ENCODE measurements at places on chromosomes 2 and 18.

DNA sequence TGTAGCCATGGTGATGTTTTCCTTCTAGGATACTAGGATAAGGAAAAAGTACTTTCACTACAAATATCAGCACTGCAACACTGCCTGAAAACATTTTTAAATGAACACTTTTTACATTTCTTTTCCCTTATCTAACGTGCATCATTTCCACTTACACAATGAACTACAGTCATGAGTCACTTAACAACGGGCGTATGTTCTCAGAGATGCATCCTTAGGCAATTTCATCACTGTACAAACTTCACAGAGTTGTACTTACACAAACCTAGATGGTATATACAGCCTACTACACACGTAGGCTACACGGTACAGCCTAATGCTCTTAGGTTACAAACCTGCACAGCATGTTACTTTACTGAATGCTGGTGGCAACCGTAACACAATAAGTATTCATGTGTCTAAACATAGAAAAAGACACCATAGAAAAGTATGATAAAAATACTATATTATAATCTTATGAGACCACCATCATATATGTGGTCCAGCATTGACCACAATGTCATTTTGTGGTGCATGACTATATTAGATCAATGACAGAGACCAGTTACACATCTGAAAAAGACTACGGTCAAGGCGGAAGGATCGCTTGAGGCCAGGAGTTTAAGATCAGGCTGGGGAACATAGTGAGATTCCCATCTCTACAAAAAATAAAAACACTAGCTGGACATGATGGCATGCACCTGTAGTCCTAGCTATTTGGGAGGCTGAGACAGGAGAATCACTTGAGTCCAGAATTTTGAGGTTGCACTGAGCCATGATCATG is 39.8 kb downstream of the WDR33 start:
- no peak for DNase-seq

DNA sequence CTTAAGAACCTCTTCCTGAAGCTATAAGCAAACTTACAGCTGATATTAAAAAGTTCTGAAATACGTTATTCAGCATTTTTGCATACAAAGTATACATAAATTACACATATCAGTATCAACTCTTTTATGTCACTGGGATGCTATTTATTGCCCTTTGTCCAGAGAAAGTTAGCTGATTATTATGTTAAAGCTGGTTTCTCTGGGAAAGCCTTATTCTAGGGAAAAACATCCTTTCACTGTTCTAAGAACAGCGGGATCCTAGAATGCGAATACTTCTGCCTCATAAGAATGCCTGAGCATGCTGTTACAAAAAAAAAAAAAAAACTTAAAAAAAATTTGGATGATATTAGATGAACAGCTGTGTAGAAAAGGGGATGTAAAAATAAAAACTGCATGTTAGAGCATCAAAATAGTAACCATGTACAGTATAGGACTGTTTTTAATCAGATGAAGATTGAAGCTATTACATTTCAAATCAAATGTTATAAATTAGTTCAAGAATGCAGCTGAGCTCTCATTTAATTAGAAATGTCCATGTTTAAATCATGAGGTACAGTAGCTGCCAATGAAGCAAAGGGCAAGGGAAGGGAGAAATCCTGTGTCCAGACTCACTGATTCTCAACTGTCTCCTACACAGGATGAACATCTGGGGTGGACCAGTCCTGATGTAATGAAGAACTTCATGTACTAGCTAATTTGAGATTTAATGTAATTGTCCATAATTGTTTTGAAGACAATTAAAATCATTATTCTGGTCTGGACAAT is 8.2 kb downstream of the FTCDNL1 start:
- no peak for DNase-seq

DNA sequence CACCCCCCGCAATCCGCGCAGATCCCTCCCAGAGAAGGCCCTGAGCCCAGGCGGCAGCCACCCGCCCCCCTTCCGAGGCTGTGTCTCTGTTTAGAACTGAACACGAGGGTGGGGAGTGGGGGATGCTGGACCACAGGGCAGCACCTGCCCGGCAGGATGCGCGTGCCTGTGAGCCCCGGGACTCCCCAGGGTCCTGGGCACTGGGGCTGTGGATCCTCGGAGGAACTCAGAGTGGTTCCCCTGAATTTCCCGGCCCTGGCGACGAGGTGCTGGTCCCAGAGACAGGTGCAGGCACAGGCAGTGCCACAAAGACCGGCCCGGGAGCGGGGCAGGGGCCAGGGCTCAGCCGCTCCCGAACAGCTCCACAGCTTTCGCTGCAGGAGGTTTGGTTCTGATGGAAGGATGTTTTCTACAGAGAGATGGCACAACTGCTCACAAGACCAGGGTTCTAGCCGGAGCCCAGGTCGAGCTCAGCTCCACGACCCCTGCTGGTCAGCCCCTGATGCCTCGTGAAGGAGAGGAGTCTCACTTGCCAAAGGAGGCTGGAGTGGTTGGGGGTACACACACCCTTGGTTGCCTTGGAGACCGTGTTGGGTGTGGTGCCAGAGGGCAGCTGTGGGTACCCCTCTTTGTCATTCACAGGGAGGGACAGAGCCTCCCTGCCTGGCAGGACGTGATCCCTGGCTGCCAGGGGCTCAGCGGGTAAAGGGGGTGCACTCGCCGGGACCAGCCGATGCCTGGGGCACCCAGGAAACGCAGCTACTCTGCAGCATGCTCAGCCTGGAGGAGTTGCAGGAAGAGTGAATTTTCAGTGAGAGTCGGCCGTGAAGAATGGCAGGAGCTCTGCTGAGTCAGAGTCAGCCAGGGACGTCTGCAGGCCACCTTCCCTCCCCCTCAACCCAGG is 4.4 kb upstream of the NEU4 start:
- peak; percentile 24 for DNase-seq

DNA sequence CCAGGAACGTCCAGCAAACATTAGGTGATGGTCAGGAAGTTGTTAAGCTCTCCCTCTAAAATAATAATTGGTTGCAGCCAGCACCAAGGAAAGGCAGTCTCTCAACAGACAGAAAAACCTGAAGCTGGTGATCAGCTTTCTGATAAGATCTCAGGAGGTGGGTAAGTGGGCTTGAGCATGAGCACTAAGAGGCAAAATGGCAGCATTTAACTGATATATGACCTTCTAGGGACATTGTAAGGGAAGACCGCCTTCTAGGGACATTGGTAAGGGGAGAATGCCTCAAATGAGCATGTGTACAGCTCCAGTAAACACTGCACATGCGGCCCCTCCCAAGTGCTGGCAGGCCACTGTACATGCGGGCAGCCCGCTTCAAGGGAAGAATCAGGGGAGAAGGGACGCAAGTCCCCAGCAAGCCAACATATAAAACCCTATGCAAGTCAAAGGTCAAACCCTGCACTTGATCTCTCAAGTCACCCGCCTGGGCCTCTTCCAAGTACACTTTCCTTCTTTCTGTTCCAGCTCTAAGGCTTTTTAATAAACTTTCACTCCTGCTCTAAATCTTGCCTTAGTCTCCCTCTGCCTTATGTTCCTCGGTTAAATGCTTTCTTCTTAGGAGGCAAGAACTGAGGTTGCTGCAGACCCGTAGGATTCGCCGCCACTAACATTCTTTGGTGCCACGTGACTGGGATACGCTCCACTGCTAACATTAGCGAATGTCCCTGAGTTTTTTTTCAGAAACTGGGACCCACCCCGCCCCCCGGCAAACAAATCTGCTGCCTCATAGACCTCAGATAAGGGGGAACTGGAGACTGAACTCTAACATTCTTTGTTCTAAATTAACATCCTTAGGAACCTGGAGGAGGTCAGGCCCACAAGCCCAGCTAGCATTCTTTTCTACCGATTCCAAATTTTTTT is 463.8 kb downstream of the LPIN1 start:
- DNase-seq, result no peak

GRCh38 chr18:59060551-59060950 is 79.1 kb upstream of the SEC11C start:
- no peak for DNase-seq

DNA sequence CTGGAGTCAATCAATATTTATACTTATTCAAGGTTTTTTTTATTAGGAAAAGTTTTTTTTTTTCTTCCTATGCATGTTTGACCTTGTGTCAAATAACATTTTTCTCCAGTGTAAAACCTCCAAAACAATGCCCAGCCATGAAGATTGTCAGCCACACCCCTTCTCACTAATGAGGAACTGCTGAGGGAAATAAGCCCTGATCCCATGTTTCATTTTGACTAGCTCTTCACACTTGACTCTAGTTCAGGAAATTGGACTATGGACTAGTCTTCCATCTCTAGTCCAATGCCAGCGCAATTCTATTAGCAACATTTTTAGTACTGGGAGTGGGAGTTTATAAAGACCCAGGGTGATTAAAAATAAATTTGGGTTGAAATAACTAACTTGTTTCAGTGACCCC is 275.6 kb upstream of the CXCR4 start:
- DNase-seq, result no peak

GRCh38 chr2:197251576-197251975 is 59.0 kb downstream of the ANKRD44 start:
- DNase-seq, result no peak

GRCh38 chr2:172394002-172394401 is 33.4 kb upstream of the ITGA6 start:
- no peak for DNase-seq

GRCh38 chr2:37602702-37603101 is 68.7 kb downstream of the CDC42EP3 start:
- DNase-seq, result no peak

GRCh38 chr2:51629406-51629805 is 597.5 kb upstream of the NRXN1 start:
- no peak for DNase-seq

GRCh38 chr2:218839888-218840287 is 8.3 kb upstream of the PRKAG3 start:
- DNase-seq, result no peak

- DNase-seq, result no peak
These were observed 6.5 kb downstream of the SULT6B1 start for GRCh38 chr2:37181726-37182684.

GRCh38 chr2:179954026-179954425 is 53.1 kb downstream of the CWC22 start:
- DNase-seq, result peak; percentile 6

- no peak for DNase-seq
These were observed 243.6 kb downstream of the GPD2 start for GRCh38 chr2:156679820-156680219.

DNA sequence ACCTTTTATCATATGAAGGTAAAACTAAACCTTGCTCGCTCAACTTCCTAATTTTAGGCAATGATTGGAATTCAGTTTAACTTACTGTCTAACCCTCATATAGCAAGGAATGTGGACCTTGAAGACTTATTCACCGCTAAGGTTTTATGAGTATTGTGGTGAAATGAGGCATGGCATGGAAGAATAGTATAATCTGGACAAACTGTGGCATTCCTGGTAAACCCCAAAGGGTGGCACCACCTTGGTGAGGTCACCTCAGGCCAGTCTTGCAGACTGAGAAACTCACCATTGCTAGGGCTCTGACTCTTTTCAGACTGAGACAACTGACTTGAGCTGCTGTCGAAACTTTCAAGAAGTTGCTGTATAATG is 51.1 kb upstream of the EHBP1 start:
- DNase-seq, result no peak

DNA sequence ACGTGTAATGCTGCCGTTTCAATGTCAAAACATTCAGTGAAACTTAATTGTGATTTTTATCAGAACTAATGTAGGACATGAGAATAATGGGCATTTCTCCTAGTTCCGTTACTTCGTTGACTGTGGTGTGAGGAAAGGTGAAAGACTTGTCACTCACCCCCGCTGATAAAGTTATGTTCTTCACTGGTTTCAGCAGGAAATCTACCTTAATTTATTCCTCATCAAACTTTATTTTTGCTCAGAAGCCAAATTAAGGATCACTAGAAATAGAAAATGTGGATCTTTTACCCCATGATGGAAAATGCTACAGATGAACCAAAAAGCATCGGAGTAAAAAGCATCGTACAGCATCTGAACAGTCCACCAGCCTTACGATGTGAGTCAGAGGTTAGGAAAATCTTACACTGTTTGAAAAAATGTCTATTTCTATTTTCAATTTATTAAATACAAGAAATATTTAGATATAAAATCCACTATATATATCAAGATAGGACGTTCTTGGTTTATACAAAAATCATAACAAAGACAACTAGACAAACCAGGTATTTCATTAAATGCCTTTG is 1.0 kb upstream of the ROCK1 start:
- DNase-seq, result no peak

GRCh38 chr18:48952287-48953103 is 1.7 kb upstream of the SMAD7 start:
- DNase-seq, result peak; percentile 61

GRCh38 chr2:21118302-21118920 is 5.4 kb upstream of the TDRD15 start:
- DNase-seq, result peak; percentile 25

DNA sequence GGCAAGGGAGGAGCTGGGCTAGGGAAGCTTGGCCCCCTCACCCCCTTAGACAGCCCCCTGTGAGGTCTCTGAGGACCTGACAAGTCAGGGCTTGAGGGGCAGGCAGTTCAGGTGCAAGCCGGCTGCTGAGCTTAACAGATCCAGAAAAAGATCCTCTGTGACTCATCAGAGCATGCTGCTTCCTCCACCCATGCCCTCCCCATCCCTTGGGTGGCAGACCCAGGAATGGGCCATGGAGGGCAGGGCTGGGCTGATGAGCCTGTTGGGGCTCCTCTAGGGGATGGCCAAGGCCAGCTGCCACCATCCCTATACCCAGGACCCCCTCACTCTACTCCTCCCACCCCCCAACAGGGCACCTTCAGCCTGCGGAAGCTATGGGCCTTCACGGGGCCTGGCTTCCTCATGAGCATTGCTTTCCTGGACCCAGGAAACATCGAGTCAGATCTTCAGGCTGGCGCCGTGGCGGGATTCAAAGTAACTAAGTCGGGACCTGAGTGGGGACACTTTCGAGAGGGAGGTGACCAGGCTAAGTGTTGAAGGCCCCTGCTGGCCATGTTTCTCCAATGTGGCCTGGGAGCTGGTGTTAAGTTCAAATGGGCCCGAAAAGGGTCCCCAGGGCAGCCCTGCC is 1.9 kb downstream of the SLC11A1 start:
- no peak for DNase-seq

DNA sequence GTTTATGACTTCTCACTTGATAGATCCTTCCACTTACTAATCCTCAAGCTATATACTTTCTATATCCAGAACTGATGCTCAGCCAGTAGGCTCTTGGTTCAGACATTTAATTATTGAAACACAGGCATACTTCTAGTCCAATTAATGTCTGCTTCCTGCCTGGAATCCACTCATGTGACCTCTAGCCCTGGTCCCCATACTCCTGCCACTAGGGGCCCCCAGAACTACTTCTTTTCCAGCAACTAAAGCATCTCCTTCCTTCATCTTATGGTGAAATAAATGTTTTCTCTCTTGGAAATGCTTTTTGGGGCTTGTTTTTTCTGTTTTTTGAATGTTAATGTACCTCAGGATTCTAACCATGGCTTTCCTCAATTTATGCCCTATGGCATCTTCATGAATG is 527.6 kb downstream of the SATB2 start:
- DNase-seq, result no peak

- DNase-seq, result no peak
These were observed 41.1 kb upstream of the RALBP1 start for GRCh38 chr18:9434122-9434701.

DNA sequence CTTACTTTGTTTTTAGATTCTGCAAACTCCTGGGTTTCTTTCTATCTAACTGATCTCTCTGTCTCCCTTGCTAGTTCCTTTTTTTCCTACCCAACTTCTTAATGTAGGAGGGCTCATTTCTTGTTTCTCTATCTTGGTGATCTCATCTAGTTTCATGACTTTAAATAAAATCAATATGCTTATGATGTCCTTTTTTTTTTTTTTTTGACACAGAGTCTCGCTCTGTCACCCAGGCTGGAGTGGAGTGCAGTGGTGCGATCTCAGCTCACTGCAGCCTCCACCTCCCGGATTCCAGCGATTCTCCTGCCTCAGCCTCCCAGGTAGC is 42.2 kb upstream of the IL1RL1 start:
- DNase-seq, result no peak

- DNase-seq, result no peak
These were observed 36.3 kb downstream of the ST8SIA5 start for GRCh38 chr18:46720521-46720920.

Measured in HuH-7.5 (cell line).